Cardiac ventricle fibroblast (primary cell): ENCODE measurements at places on chromosomes 6 and 20. TPM values are rescaled to one million over a fixed set of nuclear protein-coding genes. Genes with fewer than 3 reads are reported as not detected.

The FRK gene
- total RNA-seq, result 1.4 and 1.8 TPM in 2 replicates

The PRDM13 gene
- total RNA-seq, result not detected in 2 replicates

The RAD21L1 gene
- not detected in 2 replicates for total RNA-seq

The GATA5 gene
- total RNA-seq, result not detected in 2 replicates

The PXDC1 gene
- total RNA-seq, result 61.0 and 67.8 TPM in 2 replicates

The MUC22 gene
- not detected in 2 replicates for total RNA-seq
